Left forelimb (tissue), 1 donor: ENCODE measurements at places on chromosomes 11 and 22.

- no peak for DNase-seq
Measured at GRCh38 chr11:102287964-102288724, 29.1 kb upstream of the BIRC3 start.

- DNase-seq = no peak
Measured at GRCh38 chr11:130369141-130369691, 54.5 kb upstream of the ZBTB44 start.

DNA sequence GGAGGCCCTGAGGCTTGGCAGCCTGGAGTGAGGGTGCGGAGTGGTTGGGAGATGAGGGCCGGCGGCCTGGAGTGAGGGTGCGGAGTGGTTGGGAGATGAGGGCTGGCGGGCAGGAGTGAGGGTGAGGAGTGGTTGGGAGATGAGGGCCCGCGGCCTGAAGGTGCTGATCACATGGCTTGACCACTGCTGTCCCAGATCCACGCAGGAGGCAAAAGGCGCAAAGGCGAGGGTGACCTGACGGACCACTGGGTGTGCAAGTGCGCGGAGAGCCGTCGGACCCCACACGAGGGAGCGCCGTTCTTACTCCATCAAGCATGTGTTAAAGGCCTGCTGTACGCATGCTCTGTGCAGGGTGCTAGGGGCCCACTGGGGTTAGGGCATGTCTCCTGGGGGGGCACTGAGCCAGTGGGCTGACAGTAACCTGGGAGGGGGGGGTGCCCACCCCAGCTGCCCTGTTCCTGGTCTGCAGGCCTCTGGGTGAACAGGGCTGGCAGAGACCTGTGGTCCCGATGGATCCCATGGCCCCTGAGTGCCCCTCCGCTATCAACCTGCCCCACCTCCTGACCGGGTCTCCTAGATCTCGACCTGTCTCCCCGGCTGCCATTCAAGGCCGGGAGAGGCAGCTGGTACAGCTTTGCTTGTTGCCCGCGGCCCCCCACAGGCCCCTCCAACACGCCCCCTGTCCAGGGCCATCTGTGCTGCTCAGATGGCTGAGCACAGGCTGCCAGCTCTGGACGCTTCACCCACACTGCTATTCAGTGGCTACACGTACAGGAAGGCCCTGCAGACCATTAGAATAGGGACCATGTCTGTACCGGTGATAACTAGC is 21.1 kb downstream of the MRGPRD start:
- no peak for DNase-seq

DNA sequence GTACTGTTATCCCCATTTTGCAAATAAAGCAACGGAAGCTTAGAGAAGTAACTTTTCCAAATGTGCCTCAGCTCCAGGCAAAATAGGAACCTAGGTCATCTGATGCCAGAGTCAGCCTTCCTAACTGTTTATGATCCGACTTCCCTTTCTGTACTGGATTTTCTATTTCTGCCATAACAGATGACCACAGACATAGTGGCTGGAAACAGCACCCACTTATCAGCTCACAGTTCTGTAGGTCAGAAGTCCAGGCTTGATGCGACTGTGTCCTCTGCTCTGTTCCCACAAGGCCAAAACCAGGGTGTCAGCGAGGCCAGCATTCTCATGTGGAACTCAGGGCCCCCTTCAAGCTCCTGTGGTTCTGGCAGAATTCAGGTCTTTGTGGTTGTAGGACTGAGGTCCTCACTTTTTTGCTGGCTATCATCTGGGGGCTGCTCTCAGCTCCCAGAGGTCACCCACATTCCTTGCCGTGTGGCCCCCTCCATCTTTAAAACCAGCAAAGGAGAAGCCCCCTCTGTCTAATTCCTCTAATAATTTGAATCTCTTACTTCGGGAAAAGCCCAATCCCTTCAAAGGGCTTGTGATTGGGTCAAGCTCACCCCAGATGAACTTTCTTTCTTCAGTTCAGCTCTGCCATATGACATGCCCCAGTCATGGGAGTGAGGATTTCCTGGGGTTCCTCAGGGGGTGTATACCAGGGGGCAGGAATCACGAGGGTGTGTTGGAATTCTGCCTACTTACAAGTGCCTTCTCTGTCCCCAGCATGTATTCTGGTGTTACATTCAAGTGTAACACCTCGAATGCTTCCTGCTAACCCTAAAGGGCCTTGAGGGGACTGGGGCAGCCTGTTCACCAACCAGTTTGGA is 15.3 kb downstream of the KCNJ5 start:
- no peak for DNase-seq

GRCh38 chr11:10451426-10452116 is 3.5 kb upstream of the AMPD3 start:
- DNase-seq = no peak

DNA sequence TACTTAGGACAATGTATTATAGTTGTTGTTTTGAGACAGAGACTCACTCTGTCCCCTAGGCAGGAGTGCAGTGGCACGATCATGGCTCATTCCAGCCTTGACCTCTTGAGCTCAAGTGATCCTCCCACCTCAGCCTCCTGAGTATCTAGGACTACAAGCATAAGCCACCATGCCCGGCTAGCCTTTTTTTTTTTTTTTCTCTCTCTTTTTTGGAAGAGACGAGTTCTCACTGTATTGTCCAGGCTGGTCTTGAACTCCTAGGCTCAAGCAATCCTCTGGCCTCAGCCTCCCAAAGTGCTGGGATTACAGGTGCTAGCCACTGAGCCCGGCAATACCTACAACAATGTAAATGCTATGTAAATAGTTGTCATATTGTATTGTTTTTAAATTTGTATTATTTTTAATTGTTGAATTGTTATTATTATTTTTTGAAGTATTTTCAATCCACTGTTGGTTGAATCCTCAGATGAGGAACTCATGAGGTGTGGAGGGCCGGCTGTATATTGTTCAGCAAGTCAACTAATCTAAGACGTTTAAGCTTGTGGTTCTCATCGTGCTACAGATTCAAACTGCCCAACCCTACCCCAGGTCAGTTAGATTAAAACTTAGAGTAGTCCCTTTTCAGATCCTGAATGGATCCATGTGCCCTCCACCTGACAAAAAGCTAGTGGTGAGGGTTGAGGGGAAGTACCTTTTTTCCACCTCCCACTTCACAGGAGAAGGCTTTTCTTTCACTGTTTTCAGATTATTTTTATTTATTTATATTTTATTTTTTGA is 11.9 kb upstream of the ZNF280A start:
- no peak for DNase-seq

DNA sequence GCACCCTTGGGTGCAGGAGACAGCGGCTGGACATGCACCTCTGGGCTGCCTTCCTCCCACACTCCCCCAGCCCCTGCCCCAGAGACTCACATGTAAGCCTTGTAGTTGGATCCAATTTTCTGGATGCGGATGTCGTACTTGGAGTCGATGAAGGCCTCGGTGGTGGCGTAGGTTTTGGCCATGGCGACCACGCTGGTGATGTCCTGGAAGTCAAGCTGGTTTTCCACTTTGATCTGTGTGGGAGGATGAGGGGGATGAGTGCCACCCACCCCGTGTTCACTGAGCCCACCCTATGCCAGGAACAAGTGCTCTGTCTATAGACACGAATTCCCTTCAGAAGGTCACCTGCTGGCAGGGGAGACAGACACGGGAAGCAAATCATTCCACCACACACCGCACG is 66.9 kb downstream of the FBXO7 start:
- DNase-seq = no peak

DNA sequence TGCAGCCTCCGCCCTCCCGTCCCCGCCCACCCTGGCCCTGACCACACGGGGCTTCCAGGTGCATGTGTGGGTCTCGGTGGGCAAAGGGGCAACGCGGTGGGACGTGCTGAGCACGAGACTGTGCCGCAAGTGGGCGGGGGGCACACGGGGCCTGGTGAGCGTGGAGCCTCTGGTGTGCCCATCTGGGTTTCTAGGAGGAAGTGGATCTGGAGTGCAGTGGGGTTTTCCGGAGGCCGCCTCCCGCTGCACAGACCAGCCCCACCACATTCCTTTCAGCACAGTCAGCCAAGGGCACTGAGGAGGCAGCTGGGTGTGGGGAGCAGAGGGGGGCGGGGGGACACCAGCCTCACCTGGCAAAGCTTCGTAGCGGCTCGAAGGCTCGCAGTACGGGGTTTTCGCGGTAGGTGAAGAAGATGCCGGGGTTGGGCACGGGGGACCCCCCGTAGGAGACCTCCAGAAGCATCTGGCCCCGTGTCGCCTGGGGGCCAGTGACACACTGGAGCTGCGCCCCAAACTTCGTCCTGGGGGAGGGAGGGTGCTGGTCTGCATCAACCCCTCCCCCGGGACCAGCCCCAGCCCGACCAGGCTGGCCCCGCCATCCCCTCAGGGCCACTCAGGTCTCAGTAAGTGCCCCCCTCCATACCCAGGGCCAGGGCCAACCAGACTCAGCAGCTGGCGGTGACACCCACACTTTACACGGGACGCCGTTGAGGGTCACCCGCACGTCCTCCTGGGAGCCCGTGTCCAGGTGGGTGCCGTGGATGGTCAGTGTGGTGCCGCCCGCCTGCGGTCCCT is 12.4 kb upstream of the MAPK11 start:
- no peak for DNase-seq

- DNase-seq = no peak
Measured at GRCh38 chr11:78762105-78762504, 187.4 kb upstream of the NARS2 start.

GRCh38 chr11:111372538-111372937 is 6.5 kb downstream of the POU2AF1 start:
- DNase-seq = no peak

DNA sequence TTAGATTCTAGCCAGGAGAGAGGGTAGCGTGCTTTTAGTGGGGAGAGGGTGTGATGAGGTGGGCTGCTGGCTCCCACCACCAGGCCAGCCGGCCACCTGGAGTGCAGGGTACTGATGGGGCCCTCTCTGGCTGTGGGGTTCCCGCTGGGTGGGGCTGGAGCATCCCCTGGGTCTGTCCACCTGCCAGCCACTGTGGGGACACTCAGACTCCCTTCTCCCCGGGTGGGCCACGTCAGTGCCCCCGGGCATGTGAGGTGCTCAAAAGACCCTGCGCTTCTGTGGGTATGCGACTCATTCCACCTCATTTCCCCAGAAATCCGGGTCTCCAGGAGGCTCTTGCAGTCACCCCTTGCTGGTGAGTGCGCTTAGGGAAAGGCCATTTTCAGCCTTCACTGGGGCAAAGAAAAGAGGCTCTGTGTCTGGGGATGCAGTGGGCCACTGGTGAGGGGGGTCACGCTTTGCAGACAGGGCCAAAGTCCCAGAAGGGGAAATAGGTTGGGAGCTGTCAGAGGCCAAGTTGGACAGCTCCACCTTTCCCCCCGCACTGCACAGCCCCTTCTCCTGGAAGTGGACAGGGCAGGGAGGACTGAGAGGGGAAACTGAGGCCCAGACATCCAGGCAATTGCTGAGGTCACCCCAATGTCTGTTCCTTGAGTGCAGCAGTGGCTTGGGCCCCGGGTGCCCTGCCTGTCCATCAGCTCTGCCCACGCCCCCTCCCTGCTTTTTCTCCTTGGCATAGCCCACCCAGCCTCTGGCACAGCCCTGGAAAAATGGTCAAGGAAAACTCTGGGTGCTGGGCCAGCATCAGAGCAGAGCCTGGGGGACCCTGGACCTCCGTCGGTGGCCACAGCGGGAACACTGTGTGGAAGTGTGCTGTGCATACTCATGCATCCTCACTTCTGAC is 53.3 kb downstream of the TPCN2 start:
- DNase-seq = no peak

- no peak for DNase-seq
Measured at GRCh38 chr11:6077723-6078122, 29.8 kb upstream of the OR56B4 start.

GRCh38 chr11:119156496-119156895 is 7.6 kb downstream of the ABCG4 start:
- DNase-seq = no peak

DNA sequence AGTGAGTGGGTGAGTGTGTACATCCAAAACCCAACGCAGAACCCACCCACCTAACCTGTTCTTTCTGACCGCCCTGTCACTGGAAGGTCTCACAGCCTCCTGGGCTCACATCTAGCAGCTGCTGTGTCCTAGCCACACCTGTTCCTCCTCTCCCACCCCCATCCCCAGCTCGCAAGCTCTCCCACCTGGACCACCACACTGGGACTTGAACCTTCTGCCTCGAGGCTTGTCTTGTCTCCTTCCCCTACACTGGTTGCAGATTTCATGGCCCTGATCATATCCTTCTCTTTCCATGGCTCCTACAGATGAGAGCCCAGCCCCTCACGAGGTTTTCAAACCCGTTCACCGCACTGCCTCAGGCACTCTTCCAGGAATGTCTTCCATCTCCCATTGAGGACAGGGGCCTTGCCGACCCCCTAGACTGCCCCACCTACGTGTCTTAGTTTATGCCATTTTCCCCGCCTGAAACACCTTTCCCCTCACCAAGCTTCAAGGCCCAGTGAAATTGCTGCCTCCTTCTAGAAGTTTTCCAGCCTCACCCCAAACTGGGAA is 6.7 kb downstream of the IFITM10 start:
- no peak for DNase-seq

DNA sequence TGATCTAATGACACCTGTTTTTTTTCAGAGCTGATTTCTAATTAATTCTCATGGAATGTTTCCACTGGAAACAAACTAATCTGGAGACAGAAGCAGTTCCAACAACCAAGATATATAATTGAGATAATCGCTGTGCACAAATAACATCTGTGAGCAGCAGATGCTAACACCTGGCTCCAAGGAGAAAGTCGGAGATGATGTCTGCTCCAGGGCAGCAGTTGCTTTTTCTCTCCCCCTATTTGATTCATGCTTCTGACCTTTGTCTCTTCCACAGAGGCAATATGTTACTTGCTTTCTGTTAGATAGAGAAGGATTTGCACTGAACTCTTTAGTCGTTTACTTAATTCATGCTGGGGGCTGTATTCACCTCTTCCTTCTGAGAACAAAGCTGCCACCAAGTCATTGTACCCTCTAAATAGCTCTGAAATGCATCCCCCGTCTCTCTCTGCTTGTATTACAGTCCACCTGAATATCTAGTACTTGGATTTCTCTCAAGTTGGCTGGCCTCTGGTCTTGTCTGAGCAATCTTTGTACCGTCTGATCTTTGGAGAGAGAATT is 187.4 kb downstream of the MYO18B start:
- DNase-seq = no peak

- DNase-seq = no peak
Measured at GRCh38 chr11:47183031-47183856, 3.0 kb downstream of the PACSIN3 start.

GRCh38 chr11:65478388-65479183 is 20.3 kb upstream of the MALAT1 start:
- DNase-seq = no peak

GRCh38 chr11:75809111-75809510 is 5.9 kb upstream of the UVRAG start:
- no peak for DNase-seq

DNA sequence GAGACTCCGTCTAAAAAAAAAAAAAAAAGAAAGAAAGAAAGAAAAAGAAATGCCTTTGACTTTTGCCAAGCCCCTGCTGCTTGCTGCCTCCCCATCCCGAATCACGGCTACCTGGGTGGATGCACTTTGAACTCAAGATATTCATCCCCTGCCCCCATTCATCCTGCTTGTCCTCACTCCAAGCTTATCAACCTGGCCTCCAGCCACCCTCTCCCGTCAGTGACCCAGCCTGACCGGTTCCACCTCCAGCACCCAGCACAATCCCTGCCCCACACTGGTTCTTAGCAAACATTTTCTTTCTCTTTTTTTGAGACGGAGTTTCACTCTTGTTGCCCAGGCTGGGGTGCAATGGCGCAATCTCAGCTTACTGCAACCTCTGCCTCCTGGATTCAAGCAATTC is 44.4 kb downstream of the CYTH4 start:
- no peak for DNase-seq

GRCh38 chr22:24582056-24582814 is 10.6 kb downstream of the LRRC75B start:
- DNase-seq = peak; percentile 62
